Karpas-422 (cell line): ENCODE measurements at places on chromosomes 3 and 15. TPM values are rescaled to one million over a fixed set of nuclear protein-coding genes. Genes with fewer than 3 reads are reported as not detected.
A peak's percentile ranks its signal among the peaks of the same experiment; 100 is the strongest.

The GRK7 gene
- total RNA-seq, result not detected in 2 replicates

The BNC1 gene
- total RNA-seq, result not detected in 2 replicates

GRCh38 chr3:2452249-2452648 lies 353.6 kb downstream of the CNTN4 start:
- no peak for DNase-seq

DNA sequence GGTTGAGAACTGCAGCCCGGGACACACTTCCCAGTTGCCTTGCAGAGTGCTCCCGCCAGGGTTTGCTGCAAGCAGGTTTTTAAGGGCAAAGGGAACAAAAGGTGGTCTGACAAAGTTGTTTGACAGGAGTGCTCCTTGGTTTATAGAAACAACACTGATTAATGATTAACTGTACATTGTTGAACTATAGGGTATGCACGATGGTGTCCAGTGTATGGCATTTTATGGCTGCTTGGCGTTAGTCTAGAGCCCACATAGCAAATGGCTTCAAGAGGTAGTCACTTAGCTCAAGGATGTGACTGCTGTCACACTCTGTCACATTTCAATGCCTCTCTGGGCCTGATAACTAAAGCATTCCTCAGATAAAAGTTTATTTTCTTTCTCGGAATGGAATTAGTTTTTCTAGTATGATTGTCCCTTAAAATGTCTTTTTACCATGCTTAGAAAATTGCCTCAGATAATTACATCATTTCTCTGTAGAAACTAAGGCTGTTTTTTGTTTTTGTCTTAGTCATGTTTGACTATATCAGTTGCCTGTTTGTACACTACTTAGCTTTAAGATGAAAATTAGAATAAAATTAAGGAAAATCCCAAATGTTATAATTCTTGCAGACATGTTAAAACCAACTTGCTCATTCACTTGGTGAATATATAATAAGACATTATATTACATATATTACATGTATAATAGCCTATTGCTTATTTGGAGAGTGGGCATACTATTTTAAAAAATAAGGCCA lies 61.3 kb upstream of the GATM start:
- peak; percentile 32 for DNase-seq

The MOBP gene
- not detected in 2 replicates for total RNA-seq

DNA sequence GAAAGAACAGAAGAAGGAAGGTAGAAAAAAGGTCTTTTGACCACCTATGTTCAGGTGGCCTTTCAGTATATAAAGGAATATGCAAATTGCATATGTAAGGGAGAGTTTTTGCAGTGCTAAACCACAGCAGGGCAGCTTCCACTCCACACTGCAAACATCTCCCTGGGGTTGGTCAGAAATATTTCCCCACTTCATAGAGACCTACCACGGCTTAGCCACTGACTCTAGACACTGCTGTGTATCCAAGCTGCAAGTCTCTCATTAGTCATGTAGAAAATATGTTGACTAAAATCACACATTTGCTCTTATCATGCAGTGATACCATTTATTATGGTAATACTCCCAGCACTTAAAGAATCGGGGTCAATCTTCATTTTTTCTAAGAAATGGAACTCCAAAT lies 214.9 kb upstream of the NR2F2 start:
- DNase-seq, result no peak

GRCh38 chr3:189718215-189718614 lies 87.0 kb downstream of the TP63 start:
- DNase-seq, result no peak

GRCh38 chr3:111621535-111621934 lies 26.4 kb upstream of the ZBED2 start:
- DNase-seq, result peak; percentile 64

The CTXN2 gene
- total RNA-seq, result not detected in 2 replicates

DNA sequence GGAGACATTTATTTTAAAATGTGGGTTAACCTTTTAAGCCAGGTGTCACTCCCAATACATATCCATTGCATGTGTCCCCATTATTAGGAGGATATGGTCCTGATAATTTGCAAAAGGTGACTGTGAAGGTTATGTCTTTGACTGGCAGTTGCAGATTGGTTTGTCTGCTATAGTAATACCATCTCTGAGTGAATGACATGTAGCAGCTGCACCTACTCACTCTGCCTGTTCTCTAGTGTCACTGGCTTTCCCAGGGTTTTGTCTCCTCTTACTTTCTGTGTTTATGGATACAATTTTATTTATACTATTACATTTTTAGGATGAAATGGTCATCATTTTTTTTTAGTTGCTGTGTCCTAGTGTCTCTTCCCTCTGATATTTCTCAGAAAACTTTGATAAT lies 393.2 kb downstream of the C3orf38 start:
- no peak for DNase-seq

DNA sequence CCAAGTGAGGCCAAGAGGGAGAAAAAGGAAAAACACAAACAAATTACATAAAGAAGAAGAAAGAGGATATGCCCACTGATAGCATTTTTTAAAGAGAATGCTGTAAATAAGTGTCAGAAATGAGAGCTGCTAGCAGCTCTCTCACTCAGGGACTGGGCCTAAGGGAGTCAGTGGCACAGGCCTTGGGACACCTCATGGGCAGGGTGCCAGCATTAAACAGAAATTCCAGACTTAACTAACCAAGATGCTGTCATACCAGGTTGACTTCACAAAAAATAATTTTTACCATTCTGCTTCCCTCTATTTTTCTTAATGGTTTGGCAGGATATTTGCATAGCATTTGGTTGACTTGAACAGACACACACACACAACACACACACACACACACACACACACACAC lies 92.3 kb upstream of the ADAMTSL3 start:
- DNase-seq, result no peak
